ENCODE measurements at places on chromosomes 6 and 20.

DNA sequence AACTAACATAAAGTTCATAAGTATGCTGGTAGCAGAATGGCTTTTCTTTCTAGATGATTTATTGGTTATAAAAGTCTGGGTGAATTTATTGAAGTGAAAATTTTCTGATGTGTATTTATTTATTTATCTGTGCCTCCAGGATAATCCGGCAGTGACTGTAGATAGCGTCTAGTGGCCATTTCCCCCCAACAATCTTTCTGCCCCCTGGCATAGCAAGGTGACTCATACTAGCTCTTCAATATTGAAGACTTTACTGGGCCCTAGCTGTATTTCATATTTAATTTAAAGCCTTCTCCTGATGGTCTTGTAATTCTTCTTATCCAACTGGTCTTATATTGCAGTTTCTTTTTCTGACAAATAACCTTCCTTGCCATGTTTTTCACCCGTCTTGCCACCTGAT is 154.1 kb upstream of the SGK1 start:
- DNase-seq: no peak

GRCh38 chr6:75103431-75103830 is 102.4 kb downstream of the COL12A1 start:
- peak; percentile 10 for DNase-seq

DNA sequence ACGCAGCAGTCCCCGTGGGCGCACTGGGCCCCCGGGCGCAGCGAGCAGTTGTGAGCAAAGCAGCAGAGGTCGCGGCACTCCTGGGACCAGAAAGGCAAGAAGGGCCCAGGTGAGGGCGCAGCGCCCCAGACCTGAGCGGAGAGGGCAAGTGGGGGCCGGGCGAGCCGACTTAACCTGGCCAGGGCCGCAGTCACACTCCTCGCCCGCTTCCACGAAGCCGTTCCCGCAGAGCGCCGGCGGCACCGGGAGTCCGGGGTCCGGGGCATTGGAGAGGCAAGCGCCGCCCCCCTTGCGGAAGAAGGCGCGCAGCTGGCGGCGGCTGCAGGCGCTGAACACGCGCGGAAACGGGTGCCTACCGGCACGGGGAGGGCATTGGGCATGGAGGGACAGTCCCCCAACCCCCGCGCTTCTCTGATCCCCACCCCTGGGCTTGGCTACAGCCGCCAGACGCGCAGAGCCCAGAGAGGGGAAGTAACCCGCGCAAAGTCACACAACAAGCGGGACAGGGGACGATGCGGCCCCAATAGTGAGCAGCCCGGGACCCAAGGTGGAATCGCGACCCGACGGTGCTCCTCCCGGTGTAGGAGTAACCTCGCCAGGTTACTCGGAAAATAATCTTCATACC is 9.2 kb downstream of the ADAM33 start:
- no peak for DNase-seq

GRCh38 chr6:20746805-20747558 is 212.7 kb downstream of the CDKAL1 start:
- DNase-seq: no peak

GRCh38 chr6:14265049-14266021 is 147.8 kb downstream of the CD83 start:
- DNase-seq: peak; percentile 64

- DNase-seq: peak; percentile 77
Observed at GRCh38 chr6:164665328-164665727, 644.1 kb downstream of the C6orf118 start.

DNA sequence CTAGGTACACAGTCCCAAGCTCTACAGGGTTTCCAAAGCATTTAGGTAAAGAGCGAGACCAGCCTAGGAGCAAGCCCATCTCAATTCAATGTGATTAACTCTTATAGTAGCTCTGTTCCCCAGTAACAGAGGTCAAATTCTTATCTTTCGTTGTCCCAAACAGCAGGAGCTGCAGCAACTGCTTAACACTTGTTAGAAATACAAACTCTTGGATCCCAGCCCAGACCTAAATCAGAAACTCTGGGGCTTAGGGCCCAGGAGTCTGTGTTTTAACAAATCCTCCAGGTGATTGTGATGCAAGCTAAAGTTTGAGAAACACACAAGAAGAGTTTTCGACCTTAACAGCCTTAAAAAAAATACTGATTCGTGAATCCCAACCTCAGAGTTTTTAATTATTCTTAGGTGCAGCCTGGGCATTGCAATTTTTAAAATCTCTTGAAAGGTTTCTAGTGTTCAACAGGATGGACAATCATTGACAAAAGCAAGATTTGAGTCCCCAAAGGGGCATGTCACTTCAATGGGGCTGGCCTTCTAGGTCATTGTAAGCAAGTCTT is 127.4 kb upstream of the HCRTR2 start:
- no peak for DNase-seq

- no peak for DNase-seq
Observed at GRCh38 chr6:42418724-42419123, 33.0 kb downstream of the TRERF1 start.

- no peak for DNase-seq
Observed at GRCh38 chr6:17673543-17674254, 33.0 kb downstream of the NUP153 start.

GRCh38 chr20:3706774-3707507 is 5.5 kb downstream of the SIGLEC1 start:
- peak; percentile 21 for DNase-seq

- DNase-seq: no peak
Observed at GRCh38 chr20:50565383-50565782, 55.2 kb downstream of the PTPN1 start.
